ENCODE measurements at places on chromosomes 7 and 10. TPM values are rescaled to one million over a fixed set of nuclear protein-coding genes. Genes with fewer than 3 reads are reported as not detected.
A peak's percentile ranks its signal among the peaks of the same experiment; 100 is the strongest.

DNA sequence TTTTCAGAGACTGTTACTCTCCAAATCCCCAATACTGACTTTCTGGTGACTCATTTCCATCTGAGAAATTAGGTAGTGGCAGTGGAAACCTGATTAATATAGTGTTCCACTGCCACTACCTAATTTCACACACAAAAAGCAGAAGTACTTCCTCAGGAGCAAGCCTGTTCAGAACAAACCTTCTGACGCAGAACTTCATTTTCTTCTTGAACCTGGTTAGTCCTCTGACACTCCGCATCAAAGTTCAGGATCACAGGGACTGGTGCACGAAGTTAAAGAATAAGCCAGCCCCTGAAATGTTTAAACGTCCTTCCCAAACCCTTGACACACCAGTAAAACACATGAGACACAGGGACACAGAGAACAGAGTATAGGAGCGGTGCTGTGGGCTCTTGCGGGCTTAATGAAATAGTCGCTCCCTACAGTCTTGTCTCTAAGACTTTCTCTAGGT is 4.4 kb downstream of the WDR91 start:
- DNase-seq, result no peak

DNA sequence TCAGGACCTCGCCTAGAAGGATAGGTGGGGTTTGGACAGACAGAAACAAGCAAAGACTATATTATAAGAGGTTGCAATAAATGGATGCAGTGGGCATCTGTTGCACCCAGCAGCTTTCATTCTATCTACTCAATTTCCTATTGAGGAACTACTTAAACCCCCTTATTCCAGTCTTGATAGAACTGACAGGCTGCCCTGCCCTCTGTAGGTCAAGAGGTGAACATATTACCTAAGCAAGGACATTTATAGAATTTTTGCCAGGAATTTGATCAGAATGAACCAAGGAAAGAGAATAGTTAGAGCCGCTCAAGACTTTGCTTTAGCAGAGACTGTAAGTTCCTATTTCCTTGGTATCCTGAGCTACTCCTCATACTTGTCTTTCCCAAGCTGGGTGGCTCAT is 9.5 kb downstream of the VTI1A start:
- DNase-seq, result no peak

AGAP9 gene
- total RNA-seq, result 2.6 TPM

SORCS3 gene
- not detected for total RNA-seq

- no peak for DNase-seq
Measured at GRCh38 chr7:123351516-123352505, 152.0 kb upstream of the SLC13A1 start.

GRCh38 chr7:77747178-77747577 is 50.9 kb downstream of the RSBN1L start:
- DNase-seq, result no peak

DNA sequence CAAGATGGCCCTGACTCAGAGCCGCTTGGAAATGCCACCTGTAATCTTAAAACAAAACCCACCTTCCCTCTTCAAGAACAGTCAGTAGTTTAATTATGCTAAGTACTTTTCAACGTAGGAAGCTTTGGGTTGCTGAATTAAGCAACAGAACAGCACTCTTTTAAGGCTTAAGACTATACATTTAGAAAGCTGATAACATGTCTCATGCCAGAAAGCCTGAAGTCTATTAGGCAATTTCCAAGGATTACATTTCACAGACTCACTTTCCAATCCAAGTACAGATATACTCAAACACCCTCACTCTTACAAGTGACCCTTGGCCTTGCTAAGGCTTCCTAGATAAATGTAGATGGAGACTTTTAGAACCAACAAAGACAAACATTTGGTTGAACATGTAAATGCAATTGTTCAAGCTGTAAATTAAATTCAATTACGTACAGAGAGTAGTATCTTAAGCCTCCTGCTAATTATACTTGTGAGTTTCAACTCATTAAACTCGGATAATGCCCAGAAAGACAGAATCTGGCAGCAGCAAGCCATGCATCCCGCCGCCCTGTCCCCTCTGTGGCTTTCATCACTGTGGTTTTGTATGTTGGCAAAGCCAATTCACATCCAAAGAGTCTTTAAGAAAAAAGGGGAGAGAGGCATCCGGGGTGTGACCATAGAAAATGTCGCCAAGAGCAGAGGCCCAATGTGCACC is 283.1 kb upstream of the NRP1 start:
- DNase-seq, result no peak

SEMA3E gene
- 1.1 TPM for total RNA-seq

DNA sequence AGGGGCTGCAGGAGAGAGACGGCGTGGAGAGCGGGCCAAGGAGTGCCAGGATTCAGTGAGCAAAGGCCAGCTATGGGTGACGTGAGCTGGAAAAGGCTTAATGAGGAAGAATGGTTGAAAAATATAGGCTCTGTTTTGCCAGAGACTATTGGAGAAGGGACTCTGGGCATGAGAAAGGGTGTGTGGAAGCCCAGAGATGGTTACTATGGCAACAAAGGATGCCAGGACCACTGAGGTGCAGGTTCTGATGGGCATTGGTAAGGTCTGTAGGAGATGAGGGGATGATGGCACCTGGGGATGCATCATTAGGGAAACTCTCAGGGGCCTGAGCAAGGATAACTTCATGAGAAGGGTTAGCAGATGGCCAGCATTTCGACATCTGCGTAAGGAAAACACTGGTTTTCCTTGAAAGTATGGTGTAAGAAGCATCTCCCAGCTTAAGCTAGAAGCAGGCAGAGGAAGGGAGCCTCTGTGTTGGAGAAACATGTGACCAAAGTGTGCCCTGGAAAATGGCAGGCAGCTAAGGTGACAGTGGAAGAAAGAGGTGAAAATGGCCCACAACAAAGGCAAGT is 21.6 kb upstream of the FAM180A start:
- DNase-seq, result no peak

DNA sequence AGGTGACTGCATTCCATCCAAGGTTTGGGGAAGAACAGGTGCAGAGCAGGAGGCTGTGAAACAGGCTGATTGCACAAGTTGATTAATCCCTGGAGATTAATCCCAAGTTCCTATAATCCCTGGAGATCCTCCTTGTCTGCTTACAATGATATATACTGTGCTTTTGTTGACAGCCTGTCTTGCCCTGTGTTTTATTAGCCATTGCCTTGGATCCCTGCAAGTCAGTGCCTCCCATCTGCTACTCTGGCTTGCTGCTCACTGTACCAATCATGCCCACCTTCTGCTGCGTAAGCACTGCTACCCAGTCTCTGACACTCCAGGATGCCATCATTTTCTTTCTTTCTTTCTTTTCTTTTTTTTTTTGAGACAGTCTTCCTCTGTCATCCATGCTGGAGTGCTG is 65.4 kb downstream of the ANKRD61 start:
- no peak for DNase-seq

GRCh38 chr10:103986360-103986759 is 19.4 kb downstream of the SLK start:
- no peak for DNase-seq

DNA sequence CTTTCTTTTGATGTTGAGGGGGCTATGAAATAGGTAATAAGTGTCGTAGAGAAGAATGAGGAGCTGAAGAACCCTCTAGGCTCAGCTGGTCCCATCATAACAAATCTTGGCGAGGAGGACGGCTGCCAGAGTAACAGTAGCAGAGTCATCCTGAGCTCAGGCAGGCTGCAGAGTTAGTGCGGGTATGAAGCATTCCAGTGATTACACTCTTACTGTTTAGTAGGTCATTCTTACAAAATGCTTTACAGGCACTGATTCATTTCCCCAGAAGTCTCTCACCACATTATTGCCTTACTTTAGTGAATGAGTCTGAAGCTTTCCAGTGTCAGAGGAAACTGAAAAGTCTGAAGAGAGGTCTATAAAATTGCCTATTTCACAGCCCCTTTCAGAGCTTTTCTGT is 43.9 kb upstream of the GPR158 start:
- no peak for DNase-seq

- DNase-seq, result no peak
Measured at GRCh38 chr10:34183016-34183796, 631.9 kb downstream of the PARD3 start.

GRCh38 chr10:103839872-103840739 is 15.3 kb downstream of the SH3PXD2A start:
- DNase-seq, result peak; percentile 72

CPXM2 gene
- total RNA-seq, result 17.0 TPM

DNA sequence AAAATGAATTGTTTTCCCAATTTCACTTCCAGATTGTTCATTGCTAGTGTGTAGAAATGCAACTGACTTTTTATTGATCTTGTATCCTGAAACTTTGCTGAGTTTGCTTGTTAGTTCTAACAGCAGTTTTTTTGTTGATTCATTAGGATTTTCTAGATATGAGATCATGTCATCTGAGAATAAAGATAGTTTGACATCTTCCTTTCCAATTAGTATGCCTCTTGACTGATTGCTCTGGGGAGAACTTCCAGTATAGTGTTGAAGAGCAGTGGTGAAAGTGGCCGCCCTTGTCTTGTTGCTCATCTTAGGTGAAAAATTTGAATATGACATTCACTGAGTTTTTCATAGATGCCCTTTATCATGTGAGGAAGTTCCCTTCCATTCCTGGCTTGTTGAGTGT is 11.9 kb upstream of the SUN1 start:
- no peak for DNase-seq

HOXA5 gene
- 0.27 TPM for total RNA-seq

DNA sequence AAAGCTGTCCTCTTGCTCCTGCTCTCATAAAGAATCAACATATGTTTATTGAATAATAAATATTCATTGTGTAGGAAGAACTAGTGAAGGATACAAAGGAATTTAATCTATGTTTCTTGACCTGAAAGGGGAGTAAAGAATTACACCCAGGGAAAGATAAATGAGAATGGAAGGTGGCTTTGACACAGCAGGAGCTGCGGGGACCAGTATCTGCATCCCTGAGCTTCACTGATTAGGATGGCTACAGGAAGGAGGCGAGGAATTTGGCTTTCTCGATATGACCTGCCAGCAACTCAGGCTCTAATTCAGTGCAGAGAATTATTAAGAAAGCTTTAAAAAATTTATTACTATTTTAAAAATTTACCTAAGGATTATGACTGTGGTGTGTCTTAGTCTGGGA is 194.6 kb downstream of the SEC23IP start:
- DNase-seq, result no peak

All from left cardiac atrium (tissue), 4 donors.